Gastrocnemius medialis (tissue), 4 donors: ENCODE measurements at places on chromosomes 5 and 9. TPM values are rescaled to one million over a fixed set of nuclear protein-coding genes. Genes with fewer than 3 reads are reported as not detected.

GRCh38 chr9:84413301-84413700 lies 72.7 kb upstream of the SLC28A3 start:
- no peak overlapping the region for H3K4me3 ChIP-seq
- H3K27ac ChIP-seq, result no peak overlapping the region
- no peak for DNase-seq
- no peaks in the 10 kb centered on the region for H3K4me1 ChIP-seq

GNA14 gene
- 0.20 TPM for total RNA-seq

DNA sequence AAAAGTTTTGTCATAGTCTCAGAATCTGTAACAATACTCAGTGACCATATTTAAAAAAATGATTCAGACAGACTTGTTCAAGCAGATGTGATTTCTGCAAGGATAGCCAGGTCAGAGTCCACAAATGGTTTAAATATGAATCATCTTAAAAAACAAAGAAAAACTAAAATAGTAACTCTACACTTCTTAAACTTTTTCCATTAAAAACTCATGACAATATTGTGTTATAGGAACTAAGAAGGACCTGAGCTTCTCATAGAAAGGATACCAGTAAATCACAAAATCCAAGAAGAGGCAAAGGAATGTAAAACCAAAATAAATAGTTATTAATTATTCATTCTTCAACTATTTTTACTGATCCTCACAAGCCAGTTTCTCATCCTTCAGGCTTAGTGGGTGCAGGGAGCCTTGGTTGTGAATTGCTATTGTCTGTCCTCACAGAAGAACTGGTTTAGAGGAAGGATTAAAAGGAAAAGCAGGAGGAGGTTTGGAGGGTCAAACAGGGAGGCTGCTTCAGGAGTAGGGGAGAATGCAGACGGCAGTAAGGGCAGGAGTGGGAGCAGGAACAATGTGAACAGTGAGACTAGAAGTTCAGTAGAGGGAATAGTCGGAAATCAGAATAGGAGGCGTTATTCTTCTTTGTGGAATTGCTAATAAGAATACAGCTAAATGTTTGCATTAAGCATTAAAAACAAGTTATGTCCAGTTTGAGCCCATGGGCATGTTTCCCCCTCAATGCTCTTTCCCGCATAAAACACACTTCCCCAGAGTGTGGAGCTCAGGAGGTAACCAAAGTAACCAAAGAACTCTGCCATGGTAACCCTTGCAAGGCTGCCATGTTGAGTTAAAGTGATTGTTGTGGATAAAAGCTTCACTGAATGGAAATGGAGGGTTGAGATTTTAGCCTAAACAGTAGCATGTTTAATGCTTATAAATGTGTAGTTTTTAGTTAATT lies 110.7 kb downstream of the CCDC192 start:
- H3K36me3 ChIP-seq, result no peaks in the 10 kb centered on the region
- no peak for DNase-seq
- no peak overlapping the region for H3K4me3 ChIP-seq
- H3K27me3 ChIP-seq, result no peaks in the 10 kb centered on the region
- H3K27ac ChIP-seq, result no peak overlapping the region

GLRX gene
- total RNA-seq, result 2,721 TPM

GABRA6 gene
- total RNA-seq, result not detected

DNA sequence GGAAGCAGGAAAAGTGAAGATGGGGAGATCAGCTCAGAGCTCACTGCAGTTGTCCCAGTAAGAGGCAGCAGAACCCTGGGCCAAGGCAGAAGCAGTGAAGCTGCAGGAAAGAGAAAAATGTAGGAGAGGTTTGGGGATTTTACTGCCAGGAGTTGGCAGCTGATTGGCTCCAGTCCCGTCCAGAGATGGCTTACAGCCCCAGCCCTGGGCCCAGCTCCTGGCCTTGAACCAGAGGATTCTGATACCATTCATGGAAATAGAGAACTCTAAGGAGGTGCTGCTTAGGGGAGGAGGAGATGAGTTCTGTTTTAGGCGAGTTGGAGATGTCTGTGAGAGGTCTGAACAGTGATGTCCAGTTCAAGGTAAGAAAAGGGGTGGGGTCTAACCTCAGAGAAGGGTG lies 4.6 kb downstream of the MORN5 start:
- DNase-seq, result no peak
- H3K36me3 ChIP-seq, result no peaks in the 10 kb centered on the region
- H3K4me3 ChIP-seq, result no peak overlapping the region
- H3K27me3 ChIP-seq, result no peaks in the 10 kb centered on the region
- no peak overlapping the region for H3K27ac ChIP-seq
- H3K4me1 ChIP-seq, result no peaks in the 10 kb centered on the region
